ENCODE measurements at places on chromosomes 2 and 18.

DNA sequence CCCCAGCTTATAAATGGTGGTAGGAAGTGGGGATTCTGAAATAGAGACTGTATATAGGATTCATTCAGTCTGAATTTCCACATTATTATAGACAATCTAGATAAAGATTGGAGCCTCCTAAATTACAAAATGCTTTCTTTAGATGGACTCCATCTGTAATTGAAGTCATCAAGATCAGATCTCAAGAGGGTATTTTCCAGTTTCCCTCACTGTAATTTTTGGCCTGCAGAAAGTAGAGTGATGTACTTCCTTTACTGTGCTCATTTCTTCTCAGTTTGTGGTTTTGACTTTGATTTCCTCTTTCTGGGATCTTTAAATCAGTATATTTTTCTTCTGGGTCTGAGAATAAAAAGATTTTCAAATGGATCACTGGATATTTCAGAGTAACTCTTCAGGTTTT is 7.2 kb downstream of the BABAM2 start:
- DNase-seq: no peak

DNA sequence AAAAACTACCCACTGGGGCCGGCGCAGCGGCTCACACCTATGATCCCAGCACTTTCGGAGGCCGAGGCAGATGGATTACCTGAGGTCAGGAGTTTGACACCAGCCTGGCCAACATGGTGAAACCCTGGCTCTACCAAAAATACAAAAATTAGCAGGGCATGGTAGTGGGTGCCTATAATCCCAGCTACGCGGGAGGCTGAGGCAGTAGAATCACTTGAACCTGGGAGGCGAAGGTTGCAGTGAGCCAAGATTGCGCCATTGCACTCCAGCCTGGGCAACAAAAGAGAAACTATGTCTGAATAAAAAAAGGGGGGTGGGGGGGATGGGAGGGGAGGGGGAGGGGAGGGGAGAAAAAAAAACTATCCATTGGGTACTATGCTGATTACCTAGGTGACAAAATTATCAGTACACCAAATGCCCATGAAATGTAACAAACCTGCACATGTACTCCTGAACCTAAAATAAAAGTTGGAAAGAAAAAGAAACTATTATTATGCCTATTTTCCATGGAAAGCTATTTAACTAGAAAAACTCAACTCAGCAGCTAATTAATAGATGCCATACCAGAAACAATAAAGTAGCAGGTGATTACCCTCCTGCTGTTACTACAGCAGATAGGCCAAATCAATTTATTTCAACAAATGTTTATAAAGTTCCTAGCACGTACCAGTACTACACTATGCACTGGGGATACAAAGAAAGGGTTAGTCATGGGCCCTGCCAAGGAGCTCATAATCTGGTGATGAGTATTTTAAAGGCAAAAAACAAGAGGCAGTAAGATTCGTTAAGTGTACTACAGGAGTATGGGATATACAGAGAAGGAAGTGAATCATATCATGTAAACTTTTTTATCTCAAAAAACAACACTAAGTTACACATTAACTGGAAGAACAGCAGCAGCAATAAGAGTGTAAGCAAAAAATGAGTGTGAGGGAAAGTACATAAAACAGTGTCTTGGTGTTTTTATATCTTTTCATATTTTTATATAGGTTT is 112.8 kb upstream of the SLC39A10 start:
- DNase-seq: peak; percentile 65

- DNase-seq: no peak
Observed at GRCh38 chr2:217714287-217714751, 288.5 kb downstream of the TNS1 start.

DNA sequence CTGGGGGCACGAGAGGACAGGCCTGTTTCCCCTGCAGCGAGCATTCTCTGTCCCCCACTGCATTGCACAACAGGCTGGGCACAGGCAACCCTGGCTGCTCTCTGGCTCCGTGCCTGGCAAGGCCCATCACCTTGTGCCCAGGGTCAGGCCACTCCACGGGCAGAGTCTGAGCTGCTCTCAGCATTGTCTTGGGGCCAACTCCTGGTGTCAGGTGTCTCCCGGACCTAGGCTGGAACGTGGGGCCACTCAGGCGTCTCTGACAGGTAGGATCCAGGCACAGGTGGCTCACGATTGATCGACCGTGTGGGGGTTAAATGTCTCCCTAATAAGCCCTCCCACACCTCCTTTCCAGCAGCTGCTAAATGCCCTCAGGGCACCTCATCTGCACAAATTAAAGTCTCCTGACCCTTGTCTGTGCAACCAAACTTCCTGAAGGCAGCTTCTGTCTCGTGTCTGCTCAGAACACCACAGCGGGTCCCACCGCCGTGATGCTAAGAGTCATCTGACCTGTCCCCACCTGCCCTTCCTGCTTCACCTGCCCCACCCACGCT is 66.6 kb upstream of the GPC1 start:
- DNase-seq: no peak

DNA sequence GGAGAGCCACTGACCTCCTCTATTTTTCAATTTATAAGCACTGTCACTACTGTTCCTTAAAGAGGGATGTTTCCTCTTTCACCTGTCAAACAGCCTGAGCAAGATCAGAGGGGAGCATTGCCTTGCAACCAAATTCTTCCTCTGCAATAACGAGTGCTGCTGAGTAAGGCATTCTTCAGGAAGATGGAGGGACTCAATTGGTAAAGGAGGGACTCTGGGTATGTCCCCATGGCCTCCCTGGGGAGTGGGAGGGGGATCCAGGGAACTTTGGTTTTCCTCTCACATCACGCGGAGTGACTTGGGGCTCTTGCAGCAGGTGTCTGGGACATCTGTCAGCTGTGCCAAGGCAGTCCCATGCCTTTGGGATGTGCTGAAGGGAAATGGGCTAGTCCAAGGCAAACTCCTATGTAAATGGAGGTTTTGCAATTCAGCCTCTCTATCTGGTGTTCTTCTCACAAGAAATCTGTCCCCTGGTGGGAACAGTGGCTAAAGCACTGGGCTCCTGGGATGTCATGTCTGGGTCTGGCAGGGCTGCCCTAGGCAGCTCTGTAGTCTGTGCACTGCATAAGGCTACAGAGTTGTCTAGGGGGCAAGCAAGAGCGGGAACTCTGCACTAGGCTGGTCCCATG is 14.4 kb upstream of the HES6 start:
- no peak for DNase-seq

GRCh38 chr2:144430722-144431391 is 89.1 kb downstream of the ZEB2 start:
- no peak for DNase-seq

DNA sequence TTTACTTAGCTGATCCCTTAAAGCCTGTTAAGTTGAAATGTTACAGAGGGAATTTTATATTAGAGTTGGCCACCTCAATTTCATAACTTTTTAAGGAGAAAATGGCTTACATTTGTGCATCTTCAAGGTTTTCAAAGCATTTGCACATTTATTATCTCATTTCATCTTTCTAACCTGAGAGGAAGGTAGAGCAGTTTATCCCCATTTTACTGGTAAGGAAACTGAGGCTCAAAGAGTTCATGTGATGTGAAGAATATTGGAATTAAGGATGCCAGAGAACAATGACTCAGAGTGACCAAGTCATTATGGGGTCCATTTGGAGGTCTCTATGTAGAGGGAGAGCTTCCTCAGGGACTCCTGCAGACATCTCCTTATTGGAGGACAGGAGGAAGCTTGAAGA is 35.0 kb downstream of the PRKRA start:
- DNase-seq: no peak

GRCh38 chr2:101282980-101283379 is 25.5 kb downstream of the RNF149 start:
- no peak for DNase-seq

GRCh38 chr2:197128126-197128525 is 182.5 kb downstream of the ANKRD44 start:
- DNase-seq: no peak

DNA sequence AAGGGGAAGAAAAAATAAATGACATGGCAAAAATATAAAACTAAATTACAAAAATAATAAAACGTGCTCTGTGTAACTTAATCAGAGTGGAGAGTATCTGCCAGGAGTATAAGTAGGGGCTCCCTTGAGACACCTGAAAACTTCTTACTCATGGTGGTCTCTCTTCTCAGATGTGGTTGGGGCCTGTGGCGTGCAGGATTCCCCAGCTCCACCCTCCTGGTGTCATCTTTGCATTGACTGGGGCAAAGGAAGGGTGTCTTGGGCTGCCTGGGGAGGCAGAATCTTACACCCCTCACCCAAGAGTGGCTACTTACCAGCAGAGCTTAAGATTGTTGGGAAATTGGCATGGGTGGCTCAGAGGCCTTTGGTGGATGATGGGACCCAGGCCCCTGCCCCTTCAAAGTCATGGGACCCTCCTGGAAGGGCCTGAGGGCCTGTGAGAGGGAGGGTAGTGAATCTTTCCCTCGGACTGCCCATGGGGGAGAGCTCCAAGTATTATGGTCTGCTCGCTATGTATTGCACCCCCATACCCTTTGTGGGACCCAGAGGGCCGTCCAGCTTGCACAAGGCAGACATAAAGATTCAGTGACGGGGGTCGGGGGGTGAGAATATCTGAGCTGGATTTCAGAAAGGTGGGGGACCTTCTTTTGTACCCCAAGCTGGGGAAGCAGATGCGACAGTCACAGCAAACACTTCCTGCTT is 6.9 kb upstream of the TRAF3IP1 start:
- DNase-seq: no peak
